ENCODE measurements at places on chromosomes 4 and X.
A peak's percentile ranks its signal among the peaks of the same experiment; 100 is the strongest.

- H3K4me3 ChIP-seq: peak overlapping the region; percentile 14
- H3K36me3 ChIP-seq: no peaks in the 10 kb centered on the region
- H3K27me3 ChIP-seq: no peaks in the 10 kb centered on the region
- H3K27ac ChIP-seq: peak overlapping the region; percentile 43
These were observed 21.9 kb downstream of the PLS3 start for GRCh38 chrX:115582616-115583495.

DNA sequence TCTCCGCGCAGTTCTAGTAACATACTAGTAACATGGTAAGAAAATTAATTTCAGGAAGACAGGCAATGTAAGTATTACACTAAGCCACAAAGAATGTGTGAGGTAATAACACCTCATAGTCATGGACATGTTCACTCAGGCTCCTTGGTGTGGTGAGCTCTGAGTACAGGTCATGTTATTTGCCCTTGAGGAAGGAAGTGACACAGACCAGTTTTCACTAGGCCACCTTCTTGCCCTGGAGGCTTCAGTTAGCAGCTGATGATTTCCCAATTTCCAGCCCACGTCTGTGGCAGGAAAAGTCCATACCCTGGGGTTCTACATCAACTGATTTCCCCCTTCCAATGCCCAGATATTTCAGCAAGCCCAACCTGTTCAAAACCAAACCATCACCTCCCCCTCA is 6.7 kb downstream of the APOO start:
- H3K27ac ChIP-seq: no peak overlapping the region
- H3K4me3 ChIP-seq: no peak overlapping the region
- H3K27me3 ChIP-seq: no peaks in the 10 kb centered on the region

DNA sequence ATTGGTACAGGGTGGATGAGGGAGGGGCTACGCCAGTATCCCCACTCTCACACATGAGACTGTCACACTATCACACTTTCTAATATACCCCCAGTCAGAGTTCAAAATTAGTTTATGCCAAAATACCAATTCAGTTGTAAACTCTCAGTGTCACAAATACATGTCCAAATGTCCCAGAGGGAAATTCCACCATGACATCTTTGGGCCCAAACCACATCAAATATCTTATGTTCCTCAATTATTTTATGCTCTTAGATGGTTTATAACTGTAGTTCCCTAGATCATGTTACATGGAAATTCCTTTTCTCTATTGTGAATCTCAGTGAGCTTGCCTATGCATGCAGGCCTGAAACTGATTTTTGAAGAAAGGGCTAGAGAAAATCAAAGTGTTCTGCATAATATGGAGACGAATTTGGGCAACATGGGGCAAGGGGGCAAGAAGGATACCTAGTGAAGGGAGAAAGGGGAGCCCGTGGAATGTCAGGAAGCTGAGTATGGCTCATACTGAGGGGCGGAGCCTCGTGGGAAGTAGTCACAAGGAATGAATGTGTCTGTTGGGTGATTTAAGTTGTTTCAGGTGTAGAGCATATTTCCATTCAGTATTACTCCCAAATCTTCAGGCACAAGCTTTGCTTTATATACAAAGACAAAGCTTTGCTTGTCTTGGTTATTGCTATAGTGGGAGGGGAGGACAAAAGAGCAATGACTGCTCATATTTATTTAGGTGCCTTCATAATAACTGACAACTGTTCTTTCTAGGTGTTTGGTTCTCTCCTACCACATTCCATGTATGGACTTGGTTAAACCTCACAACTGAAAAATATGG is 40.8 kb downstream of the CLNK start:
- no peak overlapping the region for H3K4me3 ChIP-seq
- DNase-seq: no peak
- no peak overlapping the region for H3K27ac ChIP-seq
- no peaks in the 10 kb centered on the region for H3K36me3 ChIP-seq
- no peaks in the 10 kb centered on the region for H3K4me1 ChIP-seq

DNA sequence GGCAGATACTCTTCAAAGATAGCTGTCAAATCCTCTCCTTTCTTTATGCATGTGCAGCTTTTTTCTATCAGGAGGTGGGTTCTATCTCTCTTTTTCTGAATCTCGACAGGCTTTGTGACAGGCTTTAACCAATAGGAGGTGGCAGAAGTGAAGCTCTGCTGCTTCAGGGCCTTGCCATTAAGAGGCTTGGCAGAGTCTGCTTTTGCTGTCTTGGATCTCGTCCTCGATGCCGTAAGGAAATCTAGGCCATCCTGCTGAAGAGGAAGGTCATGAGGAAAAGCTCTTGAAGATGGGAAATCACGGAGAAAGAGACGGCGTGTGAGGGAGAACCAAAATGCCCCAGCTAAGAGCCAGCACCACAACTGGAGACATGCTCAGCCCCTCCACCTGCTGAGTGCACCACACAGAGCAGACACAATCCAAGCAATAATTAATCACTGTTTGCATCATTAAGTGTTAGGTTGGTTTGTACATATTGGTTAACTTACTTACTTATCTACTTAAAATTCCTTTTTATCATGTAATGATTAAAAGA is 92.2 kb downstream of the DDIT4L start:
- no peak overlapping the region for H3K27ac ChIP-seq
- no peaks in the 10 kb centered on the region for H3K36me3 ChIP-seq
- no peak overlapping the region for H3K4me3 ChIP-seq
- no peaks in the 10 kb centered on the region for H3K27me3 ChIP-seq
- no peak for DNase-seq
- H3K4me1 ChIP-seq: no peaks in the 10 kb centered on the region

DNA sequence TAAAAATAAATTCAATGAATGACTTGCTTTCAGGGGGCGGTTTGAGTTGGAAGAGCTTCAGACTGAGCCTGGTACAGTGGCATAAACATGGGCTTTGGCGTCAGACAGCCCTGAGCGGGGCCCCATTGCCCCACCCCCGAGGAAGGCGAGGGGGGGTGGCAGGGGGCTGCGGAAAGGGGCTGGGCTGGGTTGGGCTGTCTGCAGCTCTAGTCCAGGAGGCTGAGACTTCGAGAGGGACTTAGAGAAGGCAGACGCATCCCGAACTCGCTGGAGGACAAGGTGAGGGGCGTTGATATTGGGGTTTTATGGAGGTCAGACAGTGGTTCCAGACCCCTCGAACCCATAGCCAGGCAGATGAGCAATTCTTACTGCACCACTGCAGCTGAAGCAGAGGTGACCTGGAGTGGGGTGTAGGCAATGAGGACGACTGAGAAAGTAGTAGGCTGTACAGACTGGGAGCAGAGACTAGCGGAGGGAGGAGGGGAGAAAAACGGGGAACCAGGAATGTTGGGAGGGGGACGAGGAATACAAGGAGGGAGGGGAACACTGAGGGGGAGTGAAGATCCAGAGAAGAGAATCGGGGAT is at the start of gene MAGED2:
Gene MAGED2, plus strand, starts transcription at position 222 of the 585 bp plus-strand sequence. CDS start 1,587 bp downstream, outside the sequence.
- peak within 1 kb of the TSS; percentile 47 for H3K27ac ChIP-seq
- H3K27me3 ChIP-seq: peaks cover 3% of the 10 kb centered on the region

GRCh38 chr4:92968556-92968955 is 664.8 kb downstream of the GRID2 start:
- no peak for DNase-seq
- H3K4me3 ChIP-seq: no peak overlapping the region

- no peaks in the 10 kb centered on the region for H3K4me1 ChIP-seq
- no peak overlapping the region for H3K27ac ChIP-seq
- H3K27me3 ChIP-seq: no peaks in the 10 kb centered on the region
- no peak overlapping the region for H3K4me3 ChIP-seq
These were observed 94.2 kb downstream of the MFAP3L start for GRCh38 chr4:169931964-169932363.

- no peak overlapping the region for H3K27ac ChIP-seq
- DNase-seq: no peak
- H3K27me3 ChIP-seq: no peaks in the 10 kb centered on the region
- H3K4me1 ChIP-seq: no peaks in the 10 kb centered on the region
These were observed 43.8 kb downstream of the GLRA2 start for GRCh38 chrX:14573161-14573560.

Data from fibroblast of lung (primary cell).